ENCODE measurements at places on chromosomes 7 and 10.

DNA sequence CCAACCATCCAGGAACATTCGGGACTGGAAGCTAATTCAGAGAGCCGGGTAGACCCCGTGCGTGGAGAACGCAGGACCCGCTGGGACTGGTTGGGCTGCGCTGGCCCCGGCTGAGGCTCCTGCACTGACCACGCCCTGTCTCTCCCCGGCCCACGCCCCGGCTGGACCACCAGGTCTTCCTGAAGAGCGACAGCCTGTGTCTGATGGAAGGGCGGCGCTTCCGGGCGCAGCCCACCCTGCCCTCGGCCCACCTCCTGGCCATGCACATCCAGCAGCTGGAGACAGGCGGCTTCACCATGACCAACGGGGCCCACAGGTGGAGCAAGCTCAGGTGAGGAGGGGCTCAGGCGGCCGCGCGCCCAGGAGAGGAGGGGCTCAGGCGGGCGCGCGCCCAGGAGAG, 10.2 kb upstream of the UTF1 start:
- no peak for DNase-seq

DNA sequence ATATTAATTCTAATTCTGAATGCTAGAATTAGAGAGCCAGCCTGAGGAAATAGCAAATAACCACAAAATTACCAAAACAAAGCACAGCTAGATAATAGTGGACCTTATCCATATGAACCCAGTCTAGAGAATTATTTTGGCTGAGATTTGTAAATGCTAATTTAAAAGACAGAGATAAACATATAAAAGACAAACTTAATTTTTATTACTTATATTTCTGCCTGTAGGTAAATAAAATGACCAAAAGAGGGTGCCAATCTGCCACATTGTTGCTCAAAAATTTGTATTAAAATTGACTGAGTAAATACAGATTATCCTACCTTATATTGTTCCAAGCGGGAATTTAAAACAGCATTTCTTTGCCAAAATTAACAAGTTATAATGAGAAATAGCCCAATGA, 20.2 kb downstream of the RTKN2 start:
- DNase-seq: no peak

DNA sequence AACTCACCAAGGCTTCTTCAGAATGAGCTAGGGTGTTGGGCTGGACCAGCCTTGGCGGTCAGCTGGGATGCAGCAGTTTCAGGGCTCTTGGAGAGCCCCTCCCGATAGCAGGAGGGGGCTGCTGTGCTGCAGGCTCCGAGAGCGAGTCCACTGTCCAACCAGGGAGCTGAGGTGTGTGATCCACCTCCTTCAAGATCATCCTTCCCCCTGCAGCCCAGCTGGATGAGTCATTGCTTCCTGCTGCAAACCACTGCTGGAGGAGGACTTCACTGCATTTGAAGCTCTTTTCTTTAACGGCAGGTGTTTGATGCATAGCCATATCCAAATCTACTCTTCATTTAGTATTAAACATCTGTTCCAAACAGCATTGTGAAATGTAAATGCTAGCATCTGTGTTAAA, 54.2 kb upstream of the EBF3 start:
- DNase-seq: no peak

DNA sequence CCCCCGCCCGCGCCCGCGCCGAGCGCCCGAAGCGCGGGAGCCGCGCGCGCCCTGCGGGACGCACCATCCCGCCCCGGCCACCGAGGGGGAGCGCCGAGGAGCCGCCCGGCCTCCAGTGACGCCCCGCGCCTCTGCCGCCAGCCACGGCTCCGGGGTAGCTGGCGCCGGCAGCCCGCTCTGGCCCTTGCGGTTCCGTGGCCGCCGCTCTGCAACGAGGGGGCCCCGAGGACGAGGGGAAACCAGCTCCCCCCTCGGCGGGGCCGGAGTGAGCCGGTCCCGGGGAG, at the start of gene PAXIP1:
Gene PAXIP1 (minus strand): TSS at position 33 of the 284 bp plus-strand sequence. CDS start 195 bp downstream, outside the sequence.
- DNase-seq: no peak

DNA sequence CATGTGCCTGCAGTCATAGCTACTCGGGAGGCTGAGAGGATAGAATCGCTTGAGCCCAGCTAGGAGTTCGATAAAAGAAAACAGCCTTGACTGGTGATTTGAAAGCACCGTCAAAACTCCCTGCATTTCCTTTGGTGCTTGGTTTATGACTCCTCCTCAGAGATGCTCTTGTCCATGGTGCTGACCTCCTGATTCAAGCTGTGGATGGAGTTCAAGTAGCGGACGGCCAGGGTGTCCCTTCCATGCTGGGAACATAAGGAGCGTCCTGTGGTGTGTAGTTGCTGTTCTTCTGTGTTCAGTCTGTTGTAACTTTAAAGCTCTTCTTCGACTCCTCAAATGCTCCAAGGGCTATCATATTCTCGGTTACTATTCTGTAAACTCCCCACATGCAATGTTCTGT, 382.5 kb upstream of the KIAA1217 start:
- DNase-seq: no peak

- no peak for DNase-seq
These were observed 127.2 kb downstream of the CELF2 start for GRCh38 chr10:11144626-11145494.
